ENCODE measurements at places on chromosomes 12 and 14.

GRCh38 chr14:50892255-50892654 is 20.4 kb downstream of the ABHD12B start:
- DNase-seq = no peak

DNA sequence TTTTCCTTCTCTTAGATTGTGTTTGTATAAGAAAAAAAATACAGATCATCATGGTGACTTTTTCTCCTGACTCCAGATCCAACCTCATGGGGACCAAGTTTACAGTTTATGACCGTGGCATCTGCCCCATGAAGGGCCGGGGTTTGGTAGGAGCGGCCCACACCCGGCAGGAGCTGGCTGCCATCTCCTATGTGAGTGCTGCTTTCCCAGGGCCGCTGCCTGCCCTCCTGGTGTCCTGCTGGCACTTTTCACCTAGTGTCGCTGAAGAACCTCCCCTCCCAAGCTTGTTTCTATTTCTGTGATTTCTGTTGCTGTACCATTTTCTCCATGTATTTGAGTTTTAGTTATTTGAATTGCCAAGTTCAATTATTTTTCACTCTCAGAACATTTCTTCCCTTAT is 24.8 kb upstream of the TEAD4 start:
- no peak for DNase-seq

DNA sequence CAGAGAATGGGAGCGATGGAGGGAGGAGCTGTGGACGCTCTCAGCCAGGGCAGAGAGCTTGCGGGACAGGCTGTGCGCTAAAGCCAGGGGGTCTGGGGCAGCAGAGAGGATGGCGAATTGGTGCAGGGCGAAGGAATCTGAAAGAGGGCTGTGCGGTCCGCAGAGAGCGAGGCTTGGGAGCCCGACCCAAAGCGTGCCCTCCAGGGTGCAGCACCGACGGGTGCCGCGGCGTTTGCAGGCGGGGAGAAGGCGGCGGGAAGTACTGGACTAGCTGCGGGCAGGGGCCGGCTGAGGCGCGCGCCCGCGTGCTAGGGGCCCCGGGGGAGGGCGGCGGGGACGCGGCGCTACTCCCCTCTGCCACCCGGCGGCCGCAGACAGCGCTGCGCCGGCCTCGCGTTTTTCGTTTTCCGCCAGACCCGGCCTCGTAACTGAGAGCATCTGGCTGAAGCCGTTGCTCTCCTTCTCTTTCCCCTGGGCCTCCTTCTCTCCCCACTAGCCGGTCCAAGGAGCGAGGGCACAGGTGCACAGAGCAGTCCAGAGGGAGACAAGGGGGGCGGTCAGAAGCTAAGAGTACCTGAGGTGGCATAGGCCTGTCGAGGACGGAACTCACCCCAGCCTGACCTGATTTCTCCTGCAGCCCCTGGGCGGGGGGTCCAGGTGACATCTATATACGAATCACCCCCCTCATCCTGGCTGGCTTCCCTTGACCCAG is 24.9 kb downstream of the SLC6A12 start:
- peak; percentile 58 for DNase-seq

GRCh38 chr12:33654313-33654712 is 214.7 kb upstream of the SYT10 start:
- DNase-seq = no peak

GRCh38 chr12:674272-674781 is 11.1 kb upstream of the NINJ2 start:
- DNase-seq = no peak

DNA sequence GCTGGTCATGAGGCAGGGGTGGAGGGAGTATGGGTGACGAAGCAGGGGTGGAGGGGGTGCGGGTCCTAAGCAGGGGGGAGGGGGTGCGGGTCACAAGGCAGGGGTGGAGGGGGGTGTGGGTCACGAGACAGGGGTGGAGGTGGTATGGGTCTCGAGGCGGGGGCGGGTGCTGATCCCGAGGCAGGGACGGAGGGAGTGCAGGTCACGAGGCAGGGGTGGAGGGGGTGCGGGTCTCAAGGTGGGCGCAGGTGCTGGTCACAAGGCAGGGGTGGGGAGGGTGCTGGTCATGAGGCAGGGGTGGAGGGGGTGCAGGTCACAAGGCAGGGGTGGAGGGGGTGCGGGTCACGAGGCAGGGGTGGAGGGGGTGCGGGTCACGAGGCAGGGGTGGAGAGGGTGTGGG is 56.5 kb downstream of the ITPK1 start:
- no peak for DNase-seq

DNA sequence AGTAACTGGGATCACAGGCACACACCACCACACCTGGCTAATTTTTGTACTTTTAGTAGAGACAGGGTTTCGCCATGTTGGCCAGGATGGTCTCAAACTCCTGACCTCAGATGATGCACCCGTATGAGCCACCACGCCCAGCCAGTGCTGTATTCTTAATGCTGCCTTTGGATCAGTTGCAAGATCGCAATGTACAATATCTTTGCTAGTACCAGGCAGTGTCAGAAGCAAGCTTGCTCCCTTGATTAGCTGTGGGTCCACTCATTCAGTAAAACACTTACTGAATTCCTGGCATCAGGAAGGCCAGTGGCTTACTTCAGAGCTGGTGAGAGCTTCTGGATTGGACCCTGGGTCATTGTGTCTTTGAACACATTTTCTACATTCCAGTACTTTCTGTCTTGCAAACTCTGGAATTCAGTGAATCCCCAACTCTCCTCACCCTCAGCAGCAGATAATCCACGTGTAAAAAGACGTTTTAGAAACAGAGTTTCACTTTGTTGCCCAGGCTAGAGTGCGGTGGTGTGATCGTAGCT is 1183.7 kb downstream of the AACS start:
- DNase-seq = no peak

DNA sequence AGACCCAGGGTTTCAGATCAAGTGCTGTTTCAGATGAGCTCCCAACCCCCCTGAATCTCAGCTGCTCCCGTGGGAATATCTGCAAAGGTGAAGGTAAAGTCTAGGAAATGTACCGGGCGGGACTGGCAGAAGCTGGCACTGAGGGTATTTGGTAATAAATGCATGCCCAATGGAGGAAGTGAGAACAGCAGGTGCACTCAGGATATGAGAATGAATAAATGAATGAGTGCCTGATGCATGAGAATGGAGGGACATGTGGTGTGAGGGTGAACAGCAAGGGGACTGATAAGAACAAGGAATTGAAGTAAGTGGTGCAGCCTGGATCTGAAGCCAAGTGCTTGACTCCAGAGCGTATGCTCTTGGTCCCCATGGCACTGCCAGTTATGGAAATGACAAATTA is 11.6 kb downstream of the RAPGEF3 start:
- no peak for DNase-seq

DNA sequence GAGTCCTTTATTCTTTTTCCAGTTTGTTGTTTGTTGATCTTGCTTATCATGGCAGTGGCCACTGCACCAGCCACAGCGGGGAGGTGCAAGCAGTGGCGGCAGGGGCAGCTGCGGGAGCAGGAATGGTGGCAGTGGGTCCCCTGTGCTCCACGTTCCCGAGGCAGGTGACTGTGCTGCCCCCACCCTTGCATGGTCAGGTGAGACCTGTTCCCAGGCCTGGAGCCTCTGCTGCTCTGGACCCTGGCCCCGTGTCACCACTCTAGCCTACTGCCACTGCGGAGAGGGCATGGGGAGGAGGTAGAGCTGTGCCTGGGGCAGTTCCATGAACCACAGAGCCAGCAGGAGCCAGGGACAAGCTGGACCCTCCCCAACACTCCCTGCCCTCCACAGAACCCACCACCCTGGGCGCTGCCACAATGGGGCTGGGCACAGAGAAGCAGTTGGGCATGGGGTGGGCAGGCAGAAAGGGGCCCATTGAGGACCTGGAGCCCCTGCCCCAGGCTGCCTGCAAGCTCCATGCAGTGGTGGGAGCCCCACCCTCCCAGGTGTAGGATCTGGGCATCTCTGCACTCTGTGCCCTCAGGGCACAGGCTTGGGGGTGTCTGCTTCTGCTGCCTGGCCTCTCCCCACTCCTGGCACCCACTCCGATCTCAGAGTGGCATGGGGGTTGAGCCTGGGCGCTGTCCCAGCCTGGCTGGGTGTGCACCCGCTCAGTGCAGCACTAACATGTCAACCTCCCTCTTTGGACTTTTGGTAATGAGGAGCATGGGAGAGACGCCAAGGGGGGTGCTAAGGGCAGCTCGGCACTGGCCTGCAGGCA is 23.1 kb upstream of the WDR20 start:
- DNase-seq = no peak

DNA sequence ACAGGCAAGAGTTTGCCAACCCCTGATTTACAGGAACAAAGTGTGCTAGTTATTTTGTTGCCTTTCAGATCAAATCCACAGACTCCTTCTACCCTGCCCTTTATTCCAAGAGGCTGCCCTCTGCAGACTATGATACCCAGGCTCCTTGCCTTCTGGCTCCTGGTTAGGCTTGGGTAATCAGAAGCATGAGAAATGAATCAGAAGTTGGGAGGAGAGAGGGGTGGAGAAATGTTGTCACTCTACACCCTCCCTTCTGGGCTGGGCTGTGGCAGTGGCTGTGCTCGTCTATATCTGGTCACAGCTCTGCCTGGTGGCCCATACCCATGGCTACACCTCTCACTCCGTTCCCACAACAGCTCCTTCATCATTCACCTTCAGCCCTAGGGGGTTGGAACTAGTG is 204.6 kb upstream of the PLXNC1 start:
- peak; percentile 70 for DNase-seq

DNA sequence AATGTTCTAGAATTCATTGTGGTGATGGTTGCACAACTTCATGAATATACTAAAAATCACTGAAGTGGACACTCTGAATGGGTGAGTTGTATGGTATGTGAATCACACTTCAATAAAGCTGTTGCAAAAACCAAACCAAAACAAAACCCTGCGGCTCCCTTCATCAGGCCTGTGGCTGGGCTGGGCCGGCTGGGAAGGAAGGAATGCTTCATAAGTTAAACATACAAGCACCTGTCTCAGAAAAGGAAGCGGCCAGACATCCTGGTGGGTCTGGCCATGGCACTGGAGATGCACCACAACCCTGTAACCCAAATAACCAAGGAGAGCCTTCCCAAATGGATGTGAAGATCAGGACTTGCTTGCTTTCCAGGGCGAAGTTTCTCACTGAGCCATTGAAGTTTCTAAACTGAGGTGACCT is 34.9 kb downstream of the TTC7B start:
- no peak for DNase-seq

DNA sequence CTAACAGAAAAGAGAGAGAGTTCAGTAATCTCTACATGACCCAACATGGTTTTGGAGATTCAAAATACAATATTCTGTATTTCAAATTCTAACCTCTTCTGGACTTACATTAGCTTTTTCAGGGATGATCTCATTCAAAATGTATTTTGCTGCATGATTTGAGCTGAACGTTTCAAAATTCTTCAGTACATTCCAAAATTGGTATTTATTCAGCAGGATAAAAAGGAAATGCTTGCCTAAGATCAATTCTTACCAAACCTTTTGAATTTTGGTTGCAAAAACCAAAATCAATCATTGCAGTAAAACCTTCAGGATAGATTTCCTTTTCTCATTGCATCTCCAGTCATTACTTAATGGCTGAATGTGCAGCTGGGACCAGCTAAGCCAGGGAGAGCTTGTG is 1761.3 kb upstream of the SEL1L start:
- peak; percentile 66 for DNase-seq

GRCh38 chr12:93167331-93167730 is 210.4 kb upstream of the NUDT4 start:
- DNase-seq = no peak

DNA sequence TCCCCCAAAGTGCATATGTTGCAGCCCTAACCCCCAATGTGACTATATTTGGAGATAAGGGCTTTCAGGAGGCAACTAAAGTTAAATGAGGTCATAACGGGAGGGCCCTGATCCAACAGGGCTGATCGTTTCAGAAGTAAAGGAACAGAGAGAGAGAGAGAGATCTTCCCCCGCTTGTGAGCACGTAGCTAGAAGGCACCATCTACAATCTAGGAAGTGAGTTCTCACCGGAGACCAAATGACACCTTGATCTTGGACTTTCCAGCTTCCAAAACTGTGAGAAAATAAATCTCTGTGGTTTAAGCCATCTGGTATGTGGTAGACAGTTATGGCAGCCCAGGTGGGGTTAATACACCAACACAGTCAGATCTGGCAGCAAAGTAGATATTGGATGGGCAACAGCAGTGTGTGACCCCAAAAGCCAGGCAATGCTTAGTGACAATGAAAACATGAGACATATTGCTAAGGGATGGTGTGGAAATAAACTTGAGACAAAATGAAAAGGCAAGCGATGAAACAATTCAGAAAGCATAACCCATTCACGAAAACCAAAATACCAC is 147.2 kb upstream of the GSC start:
- no peak for DNase-seq

DNA sequence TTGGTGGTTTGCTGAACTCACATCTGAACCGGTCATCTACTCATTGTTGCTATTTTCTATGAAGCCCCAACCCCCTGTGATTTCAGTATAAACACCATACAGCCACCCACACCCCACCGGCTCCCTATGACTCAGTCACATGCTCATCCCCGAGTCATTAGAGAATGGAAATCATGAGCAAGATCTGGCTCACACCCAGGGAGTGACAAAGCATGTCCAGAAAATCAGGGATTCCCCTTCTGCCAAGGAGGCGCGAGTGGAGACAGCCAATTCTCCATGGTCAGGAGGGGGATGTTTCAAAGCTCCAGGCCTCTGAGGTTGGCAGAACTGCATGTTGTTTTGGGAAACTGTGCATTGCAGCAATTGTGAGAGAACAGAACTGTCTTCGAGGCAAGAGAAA is 657.5 kb upstream of the TBX3 start:
- DNase-seq = peak; percentile 99

- no peak for DNase-seq
These were observed 86.0 kb upstream of the SLC38A2 start for GRCh38 chr12:46458500-46459102.

DNA sequence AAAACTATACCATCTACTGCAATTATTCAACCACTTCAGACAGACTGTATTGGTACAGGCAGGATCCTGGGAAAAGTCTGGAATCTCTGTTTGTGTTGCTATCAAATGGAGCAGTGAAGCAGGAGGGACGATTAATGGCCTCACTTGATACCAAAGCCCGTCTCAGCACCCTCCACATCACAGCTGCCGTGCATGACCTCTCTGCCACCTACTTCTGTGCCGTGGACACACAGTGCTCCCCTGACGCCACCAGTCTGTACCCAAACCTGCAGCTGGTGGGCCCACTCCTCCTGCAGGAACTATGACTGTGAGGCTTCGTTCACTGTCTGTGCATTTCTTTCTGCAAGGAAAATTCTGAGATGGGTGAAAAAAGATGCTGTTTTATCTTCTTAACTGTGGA is 284.7 kb downstream of the DAD1 start:
- no peak for DNase-seq

DNA sequence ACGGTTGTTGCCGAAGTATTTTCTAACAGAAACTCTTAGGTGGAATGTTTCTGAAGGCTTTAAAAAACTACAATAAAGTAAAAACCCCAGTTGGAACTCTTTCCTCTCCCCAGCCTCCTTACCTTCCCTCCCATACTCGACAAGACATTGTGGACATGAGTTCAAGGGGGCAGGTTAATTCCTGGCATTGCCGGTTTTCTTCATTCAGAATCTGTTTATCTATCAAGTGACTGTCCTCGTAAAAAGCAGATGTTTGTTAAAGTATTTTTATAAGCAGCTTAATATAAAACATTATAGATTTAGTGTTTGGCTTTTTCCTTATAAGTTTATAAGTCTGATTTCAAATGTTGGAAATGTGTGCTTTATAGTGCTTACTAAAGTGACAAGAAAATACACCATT is 30.7 kb downstream of the PARP11 start:
- DNase-seq = no peak

- DNase-seq = peak; percentile 33
These were observed 650 bp downstream of the HEBP1 start for GRCh38 chr12:12999271-12999958.
